Fibroblast of villous mesenchyme (primary cell): ENCODE measurements at places on chromosomes 11 and 22. TPM values are rescaled to one million over a fixed set of nuclear protein-coding genes. Genes with fewer than 3 reads are reported as not detected.

DNA sequence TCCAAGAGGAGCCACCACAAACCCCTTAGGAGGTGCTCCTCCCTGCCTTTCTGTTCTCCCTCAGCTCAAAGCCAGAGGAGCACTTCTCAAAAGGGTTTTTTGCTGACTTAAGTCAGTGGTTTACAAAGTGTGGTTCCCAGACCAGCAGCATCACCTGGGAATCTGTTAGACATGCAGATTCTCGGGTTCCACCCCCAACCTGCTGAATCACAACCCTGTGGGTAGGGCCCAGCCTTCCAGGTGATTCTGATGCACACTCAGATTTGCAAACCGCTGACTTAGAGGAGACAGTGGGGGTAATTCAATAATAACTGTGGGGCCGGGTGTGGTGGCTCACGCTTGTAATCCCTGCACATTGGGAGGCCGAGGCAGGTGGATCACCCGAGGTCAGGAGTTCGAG lies 22.8 kb downstream of the CREB3L1 start:
- no peak for DNase-seq

- no peak for DNase-seq
Measured at GRCh38 chr11:47329431-47329986, 23.0 kb downstream of the MYBPC3 start.

The TBX1 gene
- total RNA-seq: under 0.01 and 0.43 TPM in 2 replicates

The KCNJ5 gene
- total RNA-seq: under 0.01 TPM in 1 of 2 replicates, not detected in the other

The RAB38 gene
- total RNA-seq: 0.64 and 3.5 TPM in 2 replicates

- DNase-seq: no peak
Measured at GRCh38 chr11:69808667-69809086, 10.5 kb downstream of the FGF3 start.

DNA sequence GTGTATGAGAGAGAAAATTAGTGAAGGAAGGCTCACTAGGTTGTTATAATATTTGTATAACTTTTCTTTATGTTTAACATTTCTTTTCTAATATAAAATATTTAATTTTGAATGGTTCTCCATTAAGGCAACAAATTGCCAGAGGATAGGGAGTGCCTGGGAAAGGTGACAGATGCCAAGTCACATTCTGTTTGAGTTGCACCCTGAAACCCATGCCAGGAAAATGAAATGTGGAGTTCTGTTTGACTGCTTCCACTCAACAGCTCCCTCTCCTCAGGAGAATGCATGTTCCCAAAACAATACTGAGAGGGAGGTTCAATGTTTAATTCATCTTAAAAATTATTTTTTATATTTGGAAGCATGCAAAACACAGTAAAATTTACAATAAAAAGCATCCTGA lies 5.9 kb upstream of the USP18 start:
- no peak for DNase-seq

DNA sequence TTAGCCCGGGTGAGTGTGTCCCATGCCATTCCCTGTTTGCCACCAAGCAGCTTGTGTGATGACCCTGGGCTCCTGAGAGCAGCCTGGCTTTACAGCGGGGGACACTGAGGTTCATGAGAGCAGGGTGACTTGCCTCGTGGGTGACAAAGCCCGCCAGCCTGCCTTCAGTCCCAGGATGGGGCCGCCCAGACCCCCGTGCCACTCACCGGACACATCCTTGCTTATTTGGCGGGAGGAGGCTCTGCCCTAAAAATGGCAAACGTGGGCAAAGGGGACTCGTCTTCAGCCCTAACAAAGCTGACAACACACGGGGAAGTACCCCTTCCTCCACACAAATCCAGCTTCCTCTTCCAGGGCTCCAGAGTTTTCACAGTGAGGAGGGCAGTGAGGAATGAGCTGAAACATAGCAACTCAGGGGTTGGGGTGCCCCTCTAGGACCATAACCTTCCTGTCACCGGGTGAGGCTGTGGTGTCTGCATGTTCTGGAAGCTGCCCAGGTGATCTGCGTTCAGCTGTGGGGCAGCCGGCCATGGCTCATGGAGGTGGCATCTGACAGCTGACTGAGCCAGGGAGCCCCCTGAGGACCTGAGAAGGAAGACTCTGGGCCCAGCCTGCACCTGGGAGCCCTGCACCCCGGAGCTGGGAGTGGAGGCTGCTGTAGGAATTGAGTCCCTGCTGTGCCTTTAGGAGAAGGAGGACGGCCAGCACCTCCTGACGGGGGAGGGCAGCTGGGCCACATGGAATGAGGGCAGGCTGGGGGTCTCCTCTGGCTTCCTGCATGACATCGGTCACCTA lies 16.7 kb downstream of the RIBC2 start:
- DNase-seq: no peak

The MMP8 gene
- under 0.01 TPM in 1 of 2 replicates, not detected in the other for total RNA-seq

DNA sequence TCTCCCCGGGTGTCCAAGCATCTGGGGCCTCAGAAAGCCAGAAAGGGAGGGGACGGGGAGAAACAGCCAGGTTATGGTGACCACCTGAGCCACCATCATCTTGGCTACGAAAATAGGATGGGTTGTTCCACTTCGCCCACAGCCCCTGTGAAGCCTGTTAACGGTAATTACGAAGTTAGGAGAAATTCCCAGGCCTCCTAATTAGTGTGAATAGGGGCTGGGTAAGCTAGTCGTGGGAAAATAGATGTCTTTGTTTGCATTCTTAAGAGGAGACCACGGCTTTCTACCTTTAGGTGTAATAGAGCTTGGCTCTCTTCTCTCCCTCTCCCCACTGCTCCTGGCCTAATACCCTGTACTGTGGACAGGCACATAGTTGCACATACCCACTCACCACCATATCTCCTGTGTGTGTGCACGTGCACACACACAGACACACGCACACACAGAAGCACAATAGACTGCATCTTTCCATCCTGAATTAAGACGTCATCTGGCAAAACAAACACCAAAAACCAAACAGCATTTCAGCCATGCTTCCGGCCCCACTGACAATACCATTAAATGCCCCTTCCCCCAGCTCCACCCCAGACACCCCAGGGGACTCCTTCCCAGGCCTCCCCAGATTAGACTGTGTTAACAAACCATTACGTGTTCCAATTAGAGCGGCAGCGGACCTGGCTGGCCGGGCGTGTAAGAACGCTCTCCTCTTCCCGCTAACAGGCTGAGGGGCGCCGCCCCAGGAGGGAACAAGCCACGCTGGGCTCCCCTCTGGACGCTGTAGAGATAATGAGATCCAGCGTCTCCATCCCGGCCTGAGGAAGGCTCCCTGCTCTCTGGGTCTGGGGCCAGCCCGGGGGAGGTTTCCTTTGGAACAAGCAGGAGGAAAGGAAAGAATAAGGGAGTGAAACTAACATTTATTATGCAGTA lies 72.8 kb downstream of the TP53I11 start:
- DNase-seq: no peak

The DCDC1 gene
- under 0.01 and 0.43 TPM in 2 replicates for total RNA-seq

DNA sequence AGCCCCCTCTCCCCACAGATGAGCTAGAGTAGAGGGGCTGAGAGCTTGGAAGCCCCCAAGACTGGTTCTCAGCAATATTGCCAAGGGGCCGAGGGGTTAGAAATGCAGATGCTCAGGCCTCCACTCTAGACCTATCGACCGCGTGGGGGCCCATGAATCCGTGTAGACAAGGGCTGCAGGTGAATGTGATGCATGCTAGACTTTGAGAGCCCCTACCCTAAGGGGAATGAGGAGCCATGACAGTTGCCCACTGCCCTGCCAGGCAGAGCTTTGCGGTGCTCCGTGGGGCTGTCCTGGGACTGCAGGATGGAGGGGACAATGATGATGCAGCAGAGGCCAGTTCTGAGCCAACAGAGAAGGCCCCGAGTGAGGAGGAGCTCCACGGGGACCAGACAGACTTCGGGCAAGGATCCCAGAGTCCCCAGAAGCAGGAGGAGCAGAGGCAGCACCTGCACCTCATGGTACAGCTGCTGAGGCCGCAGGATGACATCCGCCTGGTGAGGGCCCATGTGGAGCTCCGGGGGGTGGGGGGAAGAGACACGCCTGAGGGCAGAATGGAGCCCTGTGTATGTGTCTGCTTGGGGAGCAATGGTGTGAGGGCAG lies 1.3 kb downstream of the SSH3 start:
- no peak for DNase-seq

The TH gene
- not detected in 2 replicates for total RNA-seq

GRCh38 chr11:112903340-112903739 lies 57.9 kb upstream of the NCAM1 start:
- DNase-seq: no peak

The MMP1 gene
- total RNA-seq: 141 and 281 TPM in 2 replicates

DNA sequence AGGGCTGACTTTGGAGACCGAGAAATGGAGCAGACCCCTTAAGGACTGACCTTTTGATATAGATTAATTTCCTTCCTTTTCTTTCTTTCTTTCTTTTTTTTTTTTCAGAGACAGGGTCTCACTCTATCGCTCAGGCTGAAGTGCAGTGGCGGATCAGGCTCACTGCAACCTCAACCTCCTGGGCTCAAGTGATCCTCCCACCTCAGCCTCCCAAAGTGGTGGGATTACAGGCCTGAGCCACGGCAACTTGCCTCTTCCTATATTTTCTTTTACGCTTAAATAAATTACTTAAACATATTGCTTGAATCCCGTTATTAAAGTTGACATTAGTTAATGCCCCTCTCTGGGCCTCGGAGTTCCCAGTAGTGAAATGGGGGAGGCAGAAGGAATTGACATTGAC lies 350 bp upstream of the KCTD14 start:
- DNase-seq: no peak

The C1QTNF5 gene
- 6.5 and 13.5 TPM in 2 replicates for total RNA-seq

The BTBD18 gene
- total RNA-seq: not detected in 2 replicates

The HEPN1 gene
- not detected in 2 replicates for total RNA-seq

The ADAMTS8 gene
- total RNA-seq: not detected in 2 replicates

The DEUP1 gene
- not detected in 2 replicates for total RNA-seq

- DNase-seq: no peak
Measured at GRCh38 chr11:126477535-126478305, 122.2 kb downstream of the ST3GAL4 start.

DNA sequence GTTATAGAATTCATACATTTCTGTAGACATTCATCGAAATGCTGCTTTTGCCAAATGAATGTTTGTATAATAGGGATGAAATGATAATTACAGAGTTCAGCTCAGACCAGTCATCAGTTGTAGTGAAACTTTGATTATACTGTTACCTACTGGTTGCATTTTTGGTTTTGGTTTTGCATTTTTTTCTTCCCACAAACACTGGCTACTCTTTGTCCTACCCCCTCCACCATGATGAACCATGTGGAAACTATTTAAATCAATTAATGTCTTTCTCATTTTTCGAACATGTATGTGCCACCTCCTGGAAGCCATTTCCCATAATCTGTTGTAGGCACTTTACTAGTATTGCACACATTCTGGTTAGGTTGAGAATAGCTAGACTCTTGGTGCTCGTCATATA lies 75.3 kb upstream of the MTNR1B start:
- DNase-seq: no peak

- DNase-seq: no peak
Measured at GRCh38 chr11:36388951-36389350, 92.9 kb downstream of the PRR5L start.

DNA sequence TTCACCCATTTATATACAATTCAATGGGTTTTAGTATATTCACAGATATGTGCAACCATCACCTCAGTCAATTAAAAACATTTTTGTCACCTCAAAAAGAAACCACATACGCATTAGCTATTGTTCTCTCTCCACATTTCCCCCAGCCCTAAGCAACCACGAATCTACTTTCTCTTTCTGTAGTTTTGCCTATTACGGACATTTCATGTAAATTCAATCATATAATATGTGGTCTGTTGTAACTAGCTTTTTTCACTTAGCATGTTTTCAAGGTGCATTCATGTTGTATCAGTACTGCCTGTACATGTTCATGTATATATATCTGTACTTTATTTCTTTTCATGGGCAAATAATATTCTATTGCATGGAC lies 104.7 kb upstream of the RRM1 start:
- DNase-seq: no peak

DNA sequence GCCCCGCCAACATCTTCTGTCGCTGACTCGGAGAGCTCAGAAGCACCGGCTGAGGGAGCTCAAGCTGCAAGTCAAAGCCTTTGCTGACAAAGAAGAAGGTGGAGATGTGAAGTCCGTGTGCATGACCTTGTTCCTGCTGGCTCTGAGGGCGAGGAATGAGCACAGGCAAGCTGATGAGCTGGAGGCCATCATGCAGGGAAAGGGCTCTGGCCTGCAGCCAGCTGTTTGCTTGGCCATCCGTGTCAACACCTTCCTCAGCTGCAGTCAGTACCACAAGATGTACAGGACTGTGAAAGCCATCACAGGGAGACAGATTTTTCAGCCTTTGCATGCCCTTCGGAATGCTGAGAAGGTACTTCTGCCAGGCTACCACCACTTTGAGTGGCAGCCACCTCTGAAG lies 6.7 kb downstream of the RAG1 start:
- DNase-seq: no peak

The PSMC3 gene
- 150 and 163 TPM in 2 replicates for total RNA-seq

The ZP1 gene
- not detected in 2 replicates for total RNA-seq

- DNase-seq: no peak
Measured at GRCh38 chr11:2342981-2343380, 34.1 kb upstream of the CD81 start.

DNA sequence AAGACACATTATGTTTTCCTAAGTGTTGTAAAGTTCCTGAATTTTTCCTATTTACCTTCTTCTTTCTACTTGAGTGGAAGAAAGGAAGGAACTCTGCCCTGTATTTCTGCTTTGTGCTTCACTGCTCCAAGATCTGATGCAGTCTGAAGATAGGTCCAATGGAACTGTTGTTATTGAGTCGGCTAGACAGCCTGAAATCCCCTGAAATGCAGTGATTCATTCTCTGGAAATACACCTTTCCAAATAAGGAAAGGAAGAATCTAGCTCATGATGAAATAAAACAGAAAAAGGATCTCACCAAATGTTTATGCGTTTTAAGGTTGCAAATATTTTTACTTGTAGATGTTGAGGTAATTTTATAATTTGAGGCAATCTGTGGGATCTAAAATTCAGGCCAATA lies 322.8 kb downstream of the GUCY1A2 start:
- peak; percentile 54 for DNase-seq

- no peak for DNase-seq
Measured at GRCh38 chr11:73186294-73186850, 31.7 kb upstream of the P2RY2 start.

- no peak for DNase-seq
Measured at GRCh38 chr11:76491644-76492043, 46.8 kb downstream of the EMSY start.

- no peak for DNase-seq
Measured at GRCh38 chr11:30753994-30754393, 167.8 kb upstream of the MPPED2 start.

DNA sequence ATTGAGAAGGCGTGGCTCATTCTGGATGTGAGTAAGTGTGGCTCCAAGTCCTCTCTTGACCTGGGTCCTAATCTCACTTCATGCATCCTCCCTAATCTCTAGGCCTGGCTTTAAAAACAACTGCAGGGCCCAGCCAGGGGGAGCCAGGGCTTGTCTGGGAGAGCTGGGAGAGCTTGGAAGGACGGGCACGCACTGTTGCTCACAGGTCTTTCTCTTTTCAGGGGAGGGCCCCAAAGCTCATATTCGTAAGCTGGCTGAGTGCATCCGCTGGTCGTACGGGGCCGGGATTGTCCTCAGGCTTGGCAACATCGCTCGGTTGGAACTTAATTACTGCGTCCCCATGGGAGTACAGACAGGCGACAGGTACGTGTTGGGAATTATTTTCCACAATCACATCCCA lies 34.1 kb upstream of the PARVB start:
- no peak for DNase-seq

The POU2AF2 gene
- total RNA-seq: not detected in 2 replicates
